Activated T-helper 2 cell treated with anti-CD3 and anti-CD28 coated beads, Interferon-gamma antibody, Interleukin-2, Interleukin-4, amounts not matched to agents 10 μg/mL and 5 μg/mL and 100 μg/mL, durations not matched to agents 14 hours and 24 hours and 36 hours (primary cell): ENCODE measurements at places on chromosomes 16 and 17.

GRCh38 chr17:67772679-67773078 lies 52.6 kb upstream of the BPTF start:
- no peak for DNase-seq

GRCh38 chr17:81608605-81609004 lies 28.3 kb downstream of the NPLOC4 start:
- no peak for DNase-seq

DNA sequence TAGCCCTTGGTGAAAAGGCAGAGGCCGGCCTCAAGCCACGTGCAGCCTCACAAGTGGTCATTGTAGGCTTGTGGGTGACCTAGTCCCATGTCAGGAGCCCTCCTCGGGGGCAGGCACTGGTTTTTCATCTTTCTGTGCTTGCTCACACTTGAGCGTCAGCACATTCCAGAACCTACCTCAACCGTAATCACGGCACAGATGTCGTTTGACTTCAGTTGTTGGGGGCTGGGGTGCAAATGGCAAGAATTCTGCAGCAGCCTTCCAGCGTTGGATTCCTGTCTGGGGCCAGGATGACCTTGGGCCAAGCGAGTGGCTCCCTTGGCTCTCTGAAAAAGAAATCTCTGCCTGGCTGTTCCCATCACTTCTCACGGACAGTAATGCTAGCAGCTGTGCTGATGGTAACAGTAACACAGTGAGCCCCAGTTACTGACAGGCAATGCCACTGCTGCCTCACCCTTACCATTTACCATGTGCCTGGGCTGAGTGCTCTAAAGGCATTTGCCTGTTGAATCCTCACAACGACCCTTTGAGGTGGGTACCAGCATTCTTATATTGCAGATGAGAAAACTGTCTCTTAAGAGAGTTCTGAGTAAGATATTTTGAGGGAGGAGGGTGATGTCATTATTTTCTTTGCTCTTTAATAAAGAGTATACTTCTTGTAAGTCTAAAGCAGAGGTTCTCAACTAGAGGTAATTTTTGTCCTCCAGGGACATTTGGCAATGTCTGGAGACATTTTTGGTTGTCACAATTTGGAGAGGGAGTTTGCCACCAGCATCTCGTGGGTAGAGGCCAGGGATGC lies 46.5 kb downstream of the KSR1 start:
- no peak for DNase-seq

- no peak for DNase-seq
Observed at GRCh38 chr17:66580184-66580955, 254.5 kb upstream of the CACNG5 start.

GRCh38 chr16:27549464-27549745 lies 308 bp downstream of the GTF3C1 start:
- DNase-seq, result no peak

GRCh38 chr16:54076006-54076504 lies 210.5 kb downstream of the IRX3 start:
- DNase-seq, result no peak

DNA sequence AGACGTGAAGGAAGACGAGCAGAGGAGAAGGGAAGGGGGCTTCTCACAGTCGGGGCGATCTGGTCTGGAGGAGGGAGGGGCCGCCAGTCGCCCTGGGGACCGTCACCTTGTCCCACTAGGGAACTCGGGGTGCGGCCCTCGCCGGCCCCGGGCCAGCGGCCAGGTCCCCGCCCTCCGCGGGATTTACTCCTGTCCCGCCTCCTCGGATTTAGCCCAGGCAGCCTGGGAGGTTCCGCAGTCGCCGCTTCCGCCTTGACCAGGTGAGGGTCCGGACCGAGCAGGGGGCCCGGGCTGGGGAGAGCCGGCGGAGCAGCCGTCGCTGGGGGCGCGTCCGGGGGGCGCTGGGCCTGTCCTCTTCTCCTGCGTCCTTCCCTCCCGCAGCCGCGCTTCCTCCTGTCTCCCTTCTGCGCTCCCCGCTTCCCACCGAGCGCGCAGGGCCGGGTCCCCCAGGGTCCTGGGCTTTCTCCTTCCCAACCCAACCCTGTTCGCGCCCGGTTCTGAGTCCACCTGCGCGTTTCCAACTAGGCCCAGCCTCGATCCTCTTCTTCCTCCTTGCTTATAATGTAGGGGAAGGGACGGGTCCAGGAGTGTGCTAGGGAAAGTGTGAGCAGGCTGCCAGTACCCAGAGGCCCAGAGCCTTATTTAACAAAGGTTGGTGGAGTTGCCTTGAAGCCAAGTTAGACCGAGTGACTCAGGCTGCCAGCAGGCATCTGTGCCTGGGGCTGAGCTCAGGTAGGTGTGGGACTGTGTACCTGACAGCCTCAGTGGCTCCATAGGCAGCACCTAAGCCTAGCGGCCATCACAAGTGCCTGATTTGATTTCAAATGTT lies at the start of gene TNK1:
Gene TNK1 (plus strand): TSS at position 235 of the 829 bp plus-strand sequence. CDS start 1,838 bp downstream, outside the sequence.
- no peak for DNase-seq

- no peak for DNase-seq
Observed at GRCh38 chr16:74829637-74830036, 55.0 kb upstream of the FA2H start.

- DNase-seq, result no peak
Observed at GRCh38 chr17:36597866-36598777, 3.3 kb upstream of the MRM1 start.

DNA sequence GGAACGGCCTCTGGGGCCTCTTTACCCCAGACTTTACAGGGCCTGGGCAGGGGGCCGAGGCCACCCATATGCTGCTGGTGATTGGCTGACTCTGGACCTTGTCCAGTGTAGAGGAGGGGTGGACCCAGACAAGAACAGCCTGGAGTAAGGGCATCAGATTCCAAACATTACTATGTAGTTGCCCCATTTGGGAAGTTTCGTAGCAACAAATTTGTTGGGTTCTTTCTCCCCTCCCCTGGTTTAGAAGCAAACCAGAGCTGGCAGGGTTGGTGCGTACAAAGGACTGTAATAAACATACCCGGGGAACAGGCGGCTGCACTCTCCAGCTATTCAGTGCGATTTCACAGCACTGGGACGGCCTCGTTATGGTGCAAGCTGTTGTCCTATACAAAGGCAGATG lies 145.5 kb downstream of the NTN1 start:
- no peak for DNase-seq

- DNase-seq, result no peak
Observed at GRCh38 chr17:31391496-31391949, at the start of gene RAB11FIP4. Gene RAB11FIP4 (plus strand): TSS chr17:31391675. CDS start chr17:31391853, 178 bp downstream.

GRCh38 chr16:85865-86264 lies 7.8 kb downstream of the MPG start:
- no peak for DNase-seq

DNA sequence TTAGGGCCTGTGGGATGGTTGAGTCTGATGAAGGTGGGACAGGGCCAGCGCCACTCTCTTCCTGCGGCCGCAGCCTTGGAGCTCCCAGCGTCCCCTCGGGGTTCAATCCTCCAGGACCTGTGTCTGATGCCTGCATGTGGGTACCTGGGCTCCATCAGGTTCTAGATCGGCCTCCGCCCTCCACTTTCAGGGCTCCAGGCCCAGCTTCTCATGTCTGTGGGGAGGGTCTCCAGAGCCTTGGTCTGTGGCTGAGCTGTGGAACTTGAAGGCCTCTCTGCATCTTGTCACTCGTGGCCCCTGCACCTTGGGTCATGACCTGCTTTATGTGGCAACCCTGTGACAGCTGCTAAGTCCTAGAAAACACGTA lies 89.8 kb upstream of the ZNF750 start:
- DNase-seq, result no peak
